ENCODE measurements at places on chromosomes 6 and 20. TPM values are rescaled to one million over a fixed set of nuclear protein-coding genes. Genes with fewer than 3 reads are reported as not detected.

Gene RNF144B
- total RNA-seq = 1.4 TPM

Gene PNLDC1
- 0.14 TPM for total RNA-seq

Gene ZNF334
- total RNA-seq = 0.63 TPM

Gene MYL9
- total RNA-seq = 0.90 TPM

Gene SMOC2
- 0.08 TPM for total RNA-seq

Gene MAN1A1
- 33.6 TPM for total RNA-seq

Gene EPB41L1
- 0.22 TPM for total RNA-seq

GRCh38 chr6:85866370-85866730, 223.7 kb upstream of the SYNCRIP start:
- DNase-seq = no peak

DNA sequence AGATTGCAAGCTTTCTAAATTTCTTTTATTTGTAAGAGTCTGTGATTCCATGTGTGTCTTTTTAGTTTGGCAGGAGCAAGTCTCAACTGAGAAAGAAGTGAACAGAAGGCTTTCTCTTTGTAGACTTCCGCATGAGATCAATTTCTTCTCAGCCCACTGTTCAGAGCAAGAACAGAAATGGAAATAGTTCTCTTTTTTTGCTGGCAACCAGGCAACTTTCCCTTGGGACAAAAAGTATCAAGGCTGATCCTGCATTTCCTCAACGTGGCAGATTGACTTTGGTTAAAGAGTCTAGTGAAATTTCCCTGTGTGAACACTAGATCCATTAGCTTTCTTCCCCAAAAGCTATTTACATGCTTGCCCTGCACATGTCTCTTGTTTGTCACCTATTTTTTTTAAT, 46.8 kb upstream of the JAG1 start:
- no peak for DNase-seq

DNA sequence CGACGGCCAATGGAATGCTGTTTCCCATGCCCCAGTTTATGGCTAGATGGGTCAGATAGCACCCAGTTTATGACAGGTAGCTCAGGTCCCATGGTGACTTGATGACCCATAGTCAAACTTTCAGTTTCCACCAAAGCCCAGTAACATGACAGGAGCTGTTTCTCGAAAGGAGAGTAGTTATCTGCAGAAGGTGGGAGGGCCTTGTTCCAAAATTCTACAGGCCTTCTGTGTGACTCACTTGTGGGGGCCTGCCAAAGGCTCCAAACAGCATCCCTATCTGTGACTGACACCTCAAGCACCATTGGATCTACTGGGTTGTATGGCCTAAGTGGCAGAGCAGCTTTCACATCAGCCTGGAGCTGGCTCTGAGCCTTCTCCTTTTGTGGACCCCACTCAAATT, 379.7 kb upstream of the MANEA start:
- DNase-seq = no peak

DNA sequence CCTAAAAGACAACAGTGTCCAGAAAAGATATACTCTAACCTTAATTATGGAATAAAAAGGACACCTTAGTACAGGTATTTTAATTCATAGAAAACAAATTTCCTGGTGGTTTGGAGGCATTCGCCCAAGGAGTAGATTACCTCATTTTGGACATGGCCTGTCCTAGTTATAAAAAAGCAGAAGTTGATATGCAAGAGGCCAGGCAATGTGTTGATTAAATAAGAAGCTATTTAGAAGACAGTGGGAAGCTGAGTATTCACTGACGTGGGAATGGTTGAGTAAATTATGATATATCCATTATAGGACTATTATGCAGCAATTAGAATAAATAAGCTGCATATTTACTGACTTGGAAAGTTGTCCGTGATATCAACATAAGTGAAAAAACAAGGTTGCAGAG, 314.9 kb downstream of the ALDH8A1 start:
- DNase-seq = no peak

DNA sequence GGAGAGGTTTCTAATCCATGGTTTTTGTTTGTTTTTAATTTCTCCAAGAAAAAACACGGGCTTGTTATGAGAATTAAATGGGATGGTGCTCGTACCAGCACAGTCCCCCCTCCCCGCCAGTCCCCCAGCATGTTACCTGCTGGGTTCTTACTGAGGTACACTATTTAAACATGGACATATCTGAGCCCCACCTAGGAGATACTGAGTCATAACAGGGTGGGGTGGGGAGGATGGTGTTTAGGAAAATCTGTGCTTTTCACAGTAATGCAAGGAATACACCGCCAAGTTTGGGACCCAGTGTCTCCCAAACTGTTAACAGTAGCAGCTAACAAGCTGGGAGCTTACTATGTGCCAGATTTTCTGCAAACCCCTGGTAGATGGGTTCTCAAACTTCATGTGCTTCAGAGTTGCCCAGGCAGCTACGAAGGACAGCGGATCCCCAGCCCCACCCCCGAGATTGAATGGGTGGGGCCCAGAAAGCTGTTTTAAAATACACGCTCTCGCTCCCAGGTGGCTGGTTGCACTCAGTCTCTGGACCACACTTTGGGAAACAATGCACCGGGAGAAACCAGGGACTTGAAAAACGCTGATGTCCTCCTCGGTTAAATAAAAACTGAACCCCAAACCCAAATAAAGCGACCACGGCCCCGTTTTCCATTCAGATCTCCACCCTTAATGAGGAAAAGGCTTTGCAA, 995 bp downstream of the ZFP64 start:
- peak; percentile 10 for DNase-seq

DNA sequence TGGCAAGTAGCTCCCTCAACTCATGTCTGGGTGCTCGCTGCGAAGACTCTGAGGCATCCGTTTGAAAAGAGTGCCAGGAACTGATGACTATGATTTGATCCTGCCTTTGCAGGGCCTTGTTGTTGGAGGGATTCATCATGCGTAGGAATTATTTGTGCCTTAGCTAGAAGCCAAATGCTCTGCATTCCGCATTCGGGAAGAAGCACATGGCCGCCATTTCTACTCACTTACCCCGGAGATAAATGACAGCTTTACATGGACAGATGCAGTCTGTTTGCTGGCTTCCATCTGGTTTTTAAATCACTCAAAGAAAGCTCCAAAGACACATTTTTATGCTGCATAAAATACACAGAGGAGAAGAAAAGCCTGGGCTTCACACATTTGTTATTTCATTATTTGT, 363.3 kb upstream of the CDH4 start:
- DNase-seq = no peak

DNA sequence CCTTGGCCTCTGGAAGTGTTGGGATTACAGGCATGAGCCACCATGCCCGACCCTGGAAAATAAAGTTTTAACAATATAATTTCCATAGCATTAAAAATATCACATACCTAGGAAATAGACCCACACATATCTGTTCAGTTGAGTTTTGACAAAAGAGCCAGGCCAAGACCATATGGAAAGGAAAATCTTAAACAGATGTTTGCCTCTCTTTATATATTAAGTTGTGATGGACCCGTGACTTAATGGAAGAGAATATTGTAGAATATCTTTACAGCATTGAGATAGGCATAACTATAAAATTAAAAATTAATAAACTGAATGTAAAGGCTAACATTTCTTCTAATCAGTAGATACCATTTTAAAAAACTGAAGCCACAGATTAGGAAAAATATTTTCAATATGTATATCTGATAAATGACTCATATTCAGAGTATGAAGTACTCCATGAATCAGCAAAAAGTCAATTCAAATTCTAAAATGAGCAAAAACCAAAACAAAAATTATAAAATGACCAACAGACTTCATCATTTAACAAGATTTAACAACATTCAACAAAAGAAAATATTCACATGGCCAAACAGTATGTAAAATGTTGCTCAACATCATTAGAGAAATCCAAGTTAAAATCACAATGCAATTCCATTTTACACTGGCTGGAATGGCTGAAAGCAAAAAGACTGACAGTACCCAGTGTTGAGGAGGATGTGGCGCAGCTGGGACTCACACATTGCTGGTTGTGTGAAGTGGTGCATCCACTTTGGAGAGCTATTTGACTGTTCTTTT, 43.3 kb downstream of the GTF2H5 start:
- DNase-seq = no peak

GRCh38 chr6:137976430-137976829, 109.4 kb downstream of the TNFAIP3 start:
- no peak for DNase-seq

- no peak for DNase-seq
Measured at GRCh38 chr6:7136859-7137334, 29.1 kb downstream of the RREB1 start.

DNA sequence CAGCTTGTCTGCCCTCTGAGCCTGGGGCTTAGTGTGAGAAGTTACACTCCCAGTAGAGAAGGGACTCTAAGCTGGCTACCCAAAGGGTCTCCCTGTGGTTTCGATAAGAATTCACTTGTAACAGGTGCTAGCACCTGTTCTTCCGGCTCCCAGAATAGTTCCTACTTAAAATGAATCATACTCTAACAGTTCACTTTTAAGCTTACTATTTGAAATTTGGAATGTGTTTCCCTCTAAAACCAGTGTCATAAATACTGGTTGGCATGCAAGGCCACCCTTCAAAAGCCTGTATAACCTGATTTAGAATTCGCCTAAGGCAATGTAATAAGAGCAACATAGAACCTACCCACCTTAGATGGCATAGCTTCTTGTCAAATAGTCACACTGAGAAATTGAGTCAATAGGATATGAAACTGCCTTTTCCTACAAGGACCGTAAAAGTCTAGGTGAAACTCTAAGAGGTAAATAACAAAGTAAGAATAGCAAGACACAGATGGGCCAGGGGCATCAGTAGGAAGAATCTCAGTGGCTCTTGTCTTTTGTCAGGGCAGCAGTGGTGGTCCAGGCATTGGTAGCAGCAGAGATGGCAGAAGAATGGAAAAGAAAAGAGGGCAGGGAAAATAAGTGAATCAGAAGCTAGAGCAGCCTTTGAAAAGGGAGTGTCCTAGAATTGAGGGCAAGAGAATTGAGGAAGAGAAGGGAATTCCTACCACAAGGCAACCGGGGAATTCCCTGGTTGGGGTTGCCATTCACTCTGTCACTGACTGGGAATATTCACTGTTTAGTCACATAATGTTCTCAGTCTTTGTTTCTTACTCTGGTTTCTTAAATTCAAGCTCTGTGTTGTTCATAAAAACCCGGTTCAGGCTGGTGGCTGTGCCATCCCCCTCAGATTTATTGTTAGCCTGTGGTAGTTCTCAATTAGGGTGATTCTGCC, 91.5 kb downstream of the HIVEP2 start:
- DNase-seq = no peak

- DNase-seq = no peak
Measured at GRCh38 chr6:131015630-131016263, 47.3 kb downstream of the EPB41L2 start.

- no peak for DNase-seq
Measured at GRCh38 chr6:133774356-133774755, 114.6 kb upstream of the TCF21 start.

DNA sequence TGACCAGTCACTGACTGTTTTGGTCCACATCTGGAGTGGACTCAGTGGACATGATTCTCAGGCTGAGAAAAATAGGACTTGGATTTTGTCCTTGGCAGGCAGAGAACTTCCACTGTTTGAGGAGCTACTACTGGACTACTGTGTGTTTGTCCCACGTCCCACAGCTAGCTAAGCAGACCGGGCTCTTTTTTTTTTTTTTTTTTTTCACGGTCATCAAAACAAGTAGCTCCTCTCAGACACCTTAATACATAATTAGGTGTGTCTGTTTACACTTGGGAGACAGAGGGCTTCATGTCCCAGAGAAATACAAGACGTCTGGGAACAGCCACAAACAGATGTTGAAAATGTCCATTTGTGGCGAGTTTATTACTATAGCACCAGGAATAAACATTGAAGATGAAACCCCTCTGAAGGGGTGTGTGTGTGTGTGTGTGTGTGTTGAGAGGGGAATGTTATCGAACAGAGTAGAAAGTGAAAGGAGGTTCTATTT, 155.0 kb upstream of the SUPT3H start:
- no peak for DNase-seq

GRCh38 chr6:27836141-27836782, 75.9 kb downstream of the OR2B2 start:
- no peak for DNase-seq

DNA sequence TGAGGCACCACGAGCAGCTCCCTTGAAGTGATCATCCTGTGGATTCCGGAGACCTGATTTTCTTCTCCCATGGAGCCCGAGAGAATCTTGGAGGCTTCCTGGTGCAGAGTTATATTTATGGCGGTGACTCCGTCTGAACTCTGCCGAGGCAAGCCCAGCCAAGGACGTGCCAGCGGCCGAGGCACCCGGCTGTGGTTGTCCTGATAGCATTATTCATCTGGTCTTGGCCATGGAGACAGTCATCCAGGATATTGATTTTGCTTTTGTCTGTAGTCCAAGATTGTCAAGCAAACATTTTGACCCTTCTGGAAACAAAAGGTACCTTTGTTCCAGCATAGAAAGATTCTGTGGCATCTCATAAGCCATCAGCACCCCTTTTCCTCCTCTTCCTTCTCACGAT, 163.3 kb downstream of the SCML4 start:
- DNase-seq = no peak

GRCh38 chr6:109075934-109076333, 18.7 kb downstream of the SESN1 start:
- no peak for DNase-seq

- DNase-seq = no peak
Measured at GRCh38 chr20:17679941-17680835, 1.9 kb downstream of the RRBP1 start.

GRCh38 chr20:1712634-1713624, 55.4 kb upstream of the SIRPG start:
- DNase-seq = no peak

- DNase-seq = no peak
Measured at GRCh38 chr20:41418031-41418430, 51.4 kb upstream of the EMILIN3 start.

DNA sequence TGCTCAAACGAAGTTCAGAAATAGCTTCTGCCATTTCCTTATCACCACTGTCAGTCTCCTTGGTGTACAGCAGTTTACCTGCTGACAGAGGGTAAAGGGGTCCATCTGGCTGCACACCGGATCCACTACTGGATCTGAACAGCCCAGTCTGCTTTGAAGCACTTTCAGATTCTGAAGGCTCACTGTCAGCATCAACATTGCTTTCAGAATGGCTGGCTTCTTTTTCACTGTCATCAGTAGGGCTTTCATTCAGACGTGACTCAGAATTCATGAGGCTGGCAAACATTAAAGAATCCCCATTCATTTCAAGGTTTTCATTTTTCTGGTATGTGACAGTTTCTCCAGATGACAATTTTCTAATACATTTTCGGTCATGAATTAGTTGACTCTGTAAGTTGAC, 21.0 kb upstream of the PNISR start:
- DNase-seq = no peak

DNA sequence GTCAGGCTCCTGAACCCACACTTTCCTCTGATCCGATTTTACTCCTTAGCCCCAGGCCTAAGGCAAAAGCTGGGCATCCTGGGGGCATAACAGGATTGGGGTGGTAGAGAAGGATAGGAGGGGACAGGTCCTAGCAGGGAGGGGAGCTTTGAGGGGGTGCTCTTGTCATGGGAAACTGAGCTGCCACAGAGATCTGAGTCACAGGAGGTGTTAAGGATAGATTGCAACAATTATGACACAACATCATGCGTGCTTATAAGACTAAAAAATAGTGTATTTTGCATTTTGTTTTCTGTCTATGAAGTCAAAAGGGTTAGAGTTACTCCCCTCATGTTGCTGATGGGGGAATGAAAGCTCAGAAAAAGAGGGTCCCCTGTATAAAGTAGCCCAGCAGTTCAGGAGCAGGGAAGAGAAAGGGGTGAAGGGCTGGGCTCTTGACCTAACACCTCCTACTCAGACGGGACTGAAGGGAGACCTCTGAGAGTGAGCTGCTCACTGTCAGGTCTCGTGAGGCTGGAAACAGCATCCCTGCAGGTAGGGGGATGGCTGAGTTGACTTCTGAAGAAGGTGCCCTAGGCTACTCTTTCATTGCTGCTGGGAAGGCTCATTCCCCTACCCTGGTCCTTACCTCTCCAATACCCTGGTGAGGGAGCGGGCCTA, 2.0 kb downstream of the GLP1R start:
- DNase-seq = no peak

GRCh38 chr20:19952392-19952791, 64.8 kb upstream of the NAA20 start:
- no peak for DNase-seq

All from activated T-cell treated with anti-CD3 and anti-CD28 coated beads, Interleukin-2, amount 50 U/mL, for 4 hours (primary cell).